Spinal cord (tissue), 10 donors: ENCODE measurements at places on chromosomes 1 and 21. TPM values are rescaled to one million over a fixed set of nuclear protein-coding genes. Genes with fewer than 3 reads are reported as not detected.

The C1orf116 gene
- polyA plus RNA-seq: 0.30 TPM

The PTCH2 gene
- polyA plus RNA-seq: 15.6 TPM

The PRRX1 gene
- polyA plus RNA-seq: 4.5 TPM

The CFAP45 gene
- polyA plus RNA-seq: 11.7 TPM

The CASQ2 gene
- polyA plus RNA-seq: 1.1 TPM

The LCE3D gene
- polyA plus RNA-seq: not detected

DNA sequence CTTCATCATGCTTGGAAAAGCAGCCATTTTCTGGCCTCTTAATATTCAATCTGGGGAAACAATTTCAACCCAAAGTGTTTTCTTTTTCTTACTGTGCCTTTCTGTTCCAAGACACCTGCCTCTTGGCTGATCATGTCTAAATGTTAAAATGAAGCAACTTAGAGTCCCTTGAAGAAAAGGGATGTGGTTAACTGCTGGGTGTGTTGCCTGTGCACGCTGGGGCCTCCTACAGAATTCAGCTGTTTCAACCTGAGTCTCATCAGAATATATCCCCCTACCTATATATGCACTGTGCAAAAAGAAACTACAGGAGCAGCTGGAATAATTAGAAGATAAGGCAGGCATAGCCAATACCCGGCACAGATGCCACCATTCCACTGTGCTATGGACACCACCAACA lies 222.0 kb downstream of the OMA1 start:
- no peak for DNase-seq

- no peak for DNase-seq
These were observed 129.8 kb upstream of the SAMSN1 start for GRCh38 chr21:14675774-14676530.

GRCh38 chr1:151653397-151653796 lies 41.5 kb downstream of the SNX27 start:
- no peak for DNase-seq

- DNase-seq: no peak
These were observed 197.4 kb upstream of the GALNT2 start for GRCh38 chr1:229869687-229870086.

- DNase-seq: no peak
These were observed 353.9 kb downstream of the LMO4 start for GRCh38 chr1:87682565-87682964.

DNA sequence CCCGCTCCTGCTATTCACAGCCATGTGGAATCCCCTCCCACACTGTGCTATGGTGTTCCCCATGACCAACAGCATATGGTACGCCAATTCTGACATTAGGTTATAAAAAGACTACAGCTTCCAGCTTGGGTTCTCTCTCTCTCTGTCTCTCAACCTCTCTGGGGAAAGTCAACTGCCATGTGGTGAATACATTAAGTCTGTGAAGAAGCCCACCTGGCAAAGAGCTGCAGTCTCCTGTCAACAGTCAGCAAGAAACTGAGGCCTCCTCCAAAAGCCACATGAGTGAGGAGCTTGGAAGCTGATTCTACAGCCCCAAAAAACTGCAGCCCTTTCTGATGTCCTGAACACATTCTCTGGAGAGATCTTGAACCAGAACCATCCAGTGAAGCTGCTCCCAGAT lies 25.0 kb upstream of the LRRC38 start:
- DNase-seq: no peak

GRCh38 chr1:115186711-115187265 lies 97.5 kb upstream of the TSPAN2 start:
- no peak for DNase-seq

- no peak for DNase-seq
These were observed 12.1 kb downstream of the PGBD2 start for GRCh38 chr1:248918131-248918530.

GRCh38 chr1:48776393-48777218 lies at the start of gene BEND5:
Gene BEND5 (minus strand): TSS chr1:48776891. CDS start chr1:48776831, 60 bp downstream.
- peak; percentile 81 for DNase-seq

- DNase-seq: no peak
These were observed 25.4 kb upstream of the RGS16 start for GRCh38 chr1:182629499-182630096.

- no peak for DNase-seq
These were observed 7.9 kb upstream of the EDN2 start for GRCh38 chr1:41492341-41492848.

DNA sequence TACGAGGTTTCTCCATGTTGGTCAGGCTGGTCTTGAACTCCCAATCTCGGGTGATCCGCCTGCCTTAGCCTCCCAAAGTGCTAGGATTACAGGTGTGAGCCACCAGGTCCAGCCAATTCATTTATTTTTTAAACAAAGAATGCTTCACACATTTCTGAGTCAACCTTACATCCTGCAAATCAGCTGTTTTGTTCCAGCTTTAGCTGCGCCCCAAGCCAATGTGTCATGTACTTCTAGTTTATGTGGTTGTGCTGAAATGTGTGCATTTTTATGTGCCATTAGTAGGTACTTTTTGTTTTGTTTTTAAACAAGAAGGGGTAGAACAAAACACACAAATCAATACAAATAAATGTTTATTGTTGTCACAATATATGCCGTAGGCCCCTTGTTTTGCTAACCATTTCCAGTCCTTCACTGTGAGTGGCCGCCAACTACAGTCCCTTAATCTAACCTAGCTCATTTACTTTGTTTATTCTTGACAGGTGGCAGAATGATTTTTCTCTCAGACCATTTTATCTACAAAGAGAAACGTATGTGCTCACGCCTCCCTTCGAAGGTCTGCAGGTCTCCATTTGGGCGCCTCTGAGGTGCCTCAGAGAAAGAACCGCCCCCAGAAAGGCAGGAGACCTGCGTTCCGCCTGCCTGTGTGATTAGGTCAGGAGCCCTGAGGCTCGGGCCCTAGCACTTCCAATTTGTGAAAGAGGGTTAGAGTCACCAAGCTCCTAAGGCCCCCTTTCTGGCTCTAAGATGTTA lies 2.8 kb upstream of the CASQ2 start:
- no peak for DNase-seq

DNA sequence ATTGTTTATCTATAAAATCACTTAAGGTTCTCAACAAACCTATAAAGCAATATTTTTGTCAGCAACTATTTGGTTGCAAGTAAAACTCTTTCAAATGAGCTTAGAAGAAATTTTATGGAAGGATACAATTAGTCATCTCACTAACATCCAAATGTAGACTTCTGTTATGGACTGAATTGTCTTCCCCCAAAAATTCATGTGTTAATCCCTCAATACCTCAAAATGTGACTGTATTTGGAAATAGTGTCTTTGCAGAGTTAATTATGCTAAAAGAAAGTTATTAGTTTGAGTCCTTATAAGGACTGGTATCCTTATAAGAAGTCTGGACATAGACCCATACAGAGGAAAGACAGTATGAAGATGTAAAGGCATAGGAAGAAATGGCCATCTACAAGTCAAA lies 357.8 kb upstream of the PRMT6 start:
- no peak for DNase-seq

- no peak for DNase-seq
These were observed 74.8 kb downstream of the ATP5PO start for GRCh38 chr21:33840771-33841170.

- no peak for DNase-seq
These were observed 41.5 kb downstream of the LHX4 start for GRCh38 chr1:180271272-180272255.

GRCh38 chr1:163471779-163472650 lies 150.3 kb downstream of the NUF2 start:
- no peak for DNase-seq

GRCh38 chr1:177033628-177034027 lies 130.9 kb downstream of the ASTN1 start:
- no peak for DNase-seq

- peak; percentile 67 for DNase-seq
These were observed 34.9 kb upstream of the VASH2 start for GRCh38 chr1:212915245-212916091.

GRCh38 chr1:90162216-90162615 lies 167.3 kb downstream of the ZNF326 start:
- no peak for DNase-seq
